ENCODE measurements at places on chromosomes 1 and 21.

DNA sequence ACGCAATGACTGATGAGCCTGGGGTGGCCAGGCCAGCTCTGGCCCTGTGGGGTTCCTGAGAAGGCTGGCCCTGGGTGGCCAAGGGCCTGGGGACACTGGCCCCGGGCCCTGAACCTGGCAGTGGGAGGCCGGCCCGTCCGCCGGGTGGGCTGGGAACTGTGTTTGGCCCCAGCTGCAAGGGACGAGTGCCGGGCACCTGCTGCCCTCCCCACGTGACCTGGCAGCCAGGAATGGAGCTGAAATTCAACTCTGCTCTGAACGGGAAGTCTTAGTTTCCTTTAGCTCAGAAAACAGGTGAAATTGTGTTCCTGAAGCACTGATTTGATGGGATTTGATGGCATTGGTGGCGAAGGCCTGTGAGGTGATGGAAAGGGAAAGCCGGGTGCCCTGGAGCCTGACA lies 8.2 kb upstream of the TTLL10 start:
- no peak for DNase-seq

GRCh38 chr21:33943293-33943692 lies 27.7 kb upstream of the ATP5PO start:
- no peak for DNase-seq

DNA sequence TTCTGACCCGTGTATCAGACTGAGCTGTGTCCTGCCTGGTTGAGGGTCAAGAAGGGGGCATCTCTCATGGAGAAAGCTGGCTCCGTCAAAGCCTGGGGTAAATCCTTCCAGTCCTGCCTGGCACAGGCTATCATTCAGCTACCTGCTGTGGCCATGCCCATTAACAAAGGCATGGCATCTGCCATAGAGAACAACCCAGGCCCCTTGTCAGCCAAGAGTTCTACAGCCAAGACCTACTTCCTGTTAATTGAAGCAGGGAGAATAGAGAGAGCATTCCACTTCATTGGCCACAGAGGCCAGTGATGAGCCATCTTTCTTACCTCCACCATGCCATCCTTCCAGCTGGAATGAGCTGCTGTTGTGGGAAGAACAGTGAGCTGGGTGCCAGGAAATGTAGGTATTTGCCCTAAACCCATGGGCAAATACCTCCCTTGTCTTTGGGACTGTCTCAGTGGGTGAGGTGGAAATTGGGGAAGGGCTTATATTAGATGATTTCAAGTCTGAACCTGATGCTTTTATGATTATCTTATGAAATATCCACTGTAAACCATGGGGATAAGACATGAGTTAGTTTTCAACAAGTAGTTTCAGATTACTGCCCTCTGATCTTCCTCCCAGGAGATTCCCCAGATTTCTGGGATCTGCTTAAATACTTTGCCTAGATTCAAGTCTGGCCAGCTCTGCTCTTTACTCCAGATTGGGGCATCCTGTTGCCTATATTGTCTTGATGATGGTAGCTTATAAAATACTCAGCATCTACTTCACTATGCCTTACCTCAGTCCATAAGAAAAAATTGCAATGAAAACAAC lies 11.2 kb upstream of the KCNQ4 start:
- DNase-seq = no peak

DNA sequence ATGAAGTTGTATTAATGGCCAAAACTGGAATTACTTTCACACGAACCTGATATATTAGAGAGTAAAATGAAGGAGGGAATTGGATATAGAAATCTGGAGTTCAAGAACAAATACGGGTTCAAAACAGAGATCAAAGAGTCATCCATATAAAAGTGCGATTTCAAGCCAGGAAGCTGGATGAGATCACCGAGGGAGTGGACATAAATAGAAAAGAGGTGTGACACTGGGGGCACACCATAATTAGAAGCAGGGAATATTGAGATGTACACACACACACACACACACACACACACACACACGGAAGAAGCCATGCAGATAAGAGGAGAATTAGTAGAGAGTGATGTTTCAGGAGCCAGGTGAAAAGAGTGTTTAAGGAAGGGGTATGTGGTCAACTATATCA lies 32.3 kb upstream of the PLD5 start:
- no peak for DNase-seq

Data from ELF-1 (cell line).